ENCODE measurements at places on chromosomes 1 and 21.

- DNase-seq = no peak
These were observed 20.5 kb downstream of the ALDH4A1 start for GRCh38 chr1:18881642-18882431.

- DNase-seq = no peak
These were observed 16.2 kb upstream of the C1orf115 start for GRCh38 chr1:220673921-220674320.

DNA sequence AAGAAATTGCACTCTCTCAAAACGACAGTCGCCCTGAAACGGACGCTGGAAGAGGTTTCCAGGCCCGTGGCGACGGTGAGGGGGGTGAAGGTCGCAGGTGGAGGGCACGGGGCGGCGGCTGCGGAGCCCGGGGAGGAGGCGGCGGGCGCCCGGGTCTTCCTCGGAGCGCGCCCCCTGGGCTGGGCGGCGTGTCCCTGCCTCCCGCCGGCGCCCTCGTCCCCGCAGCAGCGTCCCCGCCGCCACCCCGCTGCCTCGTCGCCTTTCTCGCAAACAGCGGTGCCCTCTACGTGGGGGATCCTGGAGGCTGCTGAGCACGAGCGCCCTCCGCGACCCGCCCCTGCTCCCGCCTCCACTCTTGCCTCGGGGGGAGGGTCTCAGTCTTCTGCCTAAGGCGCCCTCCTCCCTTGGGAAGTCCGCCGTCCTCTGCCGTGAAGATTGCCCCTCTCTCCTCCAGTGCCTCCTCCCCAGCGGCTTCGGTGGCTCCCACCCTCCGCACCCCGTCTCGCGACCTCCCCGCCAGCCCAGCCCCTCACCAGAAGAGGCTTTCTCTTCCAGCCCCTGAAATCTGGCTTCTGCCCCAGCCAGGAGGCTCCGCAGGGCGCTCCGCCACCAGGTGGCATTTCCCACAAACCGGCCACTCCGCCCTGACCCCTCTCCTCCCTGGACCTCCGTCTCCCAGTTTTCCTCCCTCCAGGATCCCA is 227.4 kb downstream of the SDCCAG8 start:
- no peak for DNase-seq

GRCh38 chr1:5508669-5509330 is 483.4 kb downstream of the NPHP4 start:
- DNase-seq = no peak

GRCh38 chr1:28936094-28936493 is 21.7 kb downstream of the EPB41 start:
- DNase-seq = no peak

- no peak for DNase-seq
These were observed 292.1 kb upstream of the FMN2 start for GRCh38 chr1:239799617-239800016.

DNA sequence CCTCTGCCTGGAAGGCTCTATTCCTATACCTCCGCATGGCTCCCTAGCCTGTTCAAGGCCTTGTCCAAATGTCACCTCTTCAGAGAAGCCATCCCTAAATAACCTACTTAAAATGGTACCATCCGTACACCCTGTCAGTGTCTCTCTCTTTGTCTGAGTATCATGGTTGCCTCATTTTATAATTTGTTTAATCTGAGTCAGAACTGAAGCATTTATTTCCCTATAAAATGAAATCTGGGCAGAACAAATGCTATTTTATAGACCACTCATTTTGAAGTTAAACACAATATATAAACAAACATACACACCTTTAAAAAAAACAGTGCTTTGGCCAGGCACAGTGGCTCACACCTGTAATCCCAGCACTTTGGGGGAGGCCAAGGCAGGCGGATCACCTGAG is 30.2 kb downstream of the RERE start:
- no peak for DNase-seq

DNA sequence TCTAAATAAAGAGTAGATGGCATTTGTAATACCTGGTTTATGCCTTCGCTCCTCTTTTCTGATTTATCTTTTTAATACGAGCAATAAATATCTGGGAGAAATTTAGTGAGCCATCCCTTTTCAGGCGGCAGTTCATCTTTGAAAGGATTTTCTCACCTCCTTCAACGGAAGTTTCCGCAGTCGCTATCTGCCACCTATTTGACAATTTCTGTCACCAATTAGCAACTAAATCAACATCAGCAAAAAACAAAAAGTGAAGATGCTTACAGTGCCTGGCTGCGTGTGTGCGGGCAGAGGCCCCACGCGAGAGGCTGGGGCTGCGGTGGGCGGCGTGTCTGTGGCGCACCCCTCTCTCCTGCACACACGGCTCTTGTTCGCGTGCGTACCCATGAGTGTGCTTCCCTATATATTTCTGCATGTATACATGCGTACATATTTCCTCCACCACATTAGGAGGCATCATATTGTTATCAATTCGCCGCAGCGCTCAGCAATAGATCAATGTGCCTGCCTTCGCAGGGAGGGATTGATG is 117.3 kb upstream of the BARHL2 start:
- DNase-seq = no peak

DNA sequence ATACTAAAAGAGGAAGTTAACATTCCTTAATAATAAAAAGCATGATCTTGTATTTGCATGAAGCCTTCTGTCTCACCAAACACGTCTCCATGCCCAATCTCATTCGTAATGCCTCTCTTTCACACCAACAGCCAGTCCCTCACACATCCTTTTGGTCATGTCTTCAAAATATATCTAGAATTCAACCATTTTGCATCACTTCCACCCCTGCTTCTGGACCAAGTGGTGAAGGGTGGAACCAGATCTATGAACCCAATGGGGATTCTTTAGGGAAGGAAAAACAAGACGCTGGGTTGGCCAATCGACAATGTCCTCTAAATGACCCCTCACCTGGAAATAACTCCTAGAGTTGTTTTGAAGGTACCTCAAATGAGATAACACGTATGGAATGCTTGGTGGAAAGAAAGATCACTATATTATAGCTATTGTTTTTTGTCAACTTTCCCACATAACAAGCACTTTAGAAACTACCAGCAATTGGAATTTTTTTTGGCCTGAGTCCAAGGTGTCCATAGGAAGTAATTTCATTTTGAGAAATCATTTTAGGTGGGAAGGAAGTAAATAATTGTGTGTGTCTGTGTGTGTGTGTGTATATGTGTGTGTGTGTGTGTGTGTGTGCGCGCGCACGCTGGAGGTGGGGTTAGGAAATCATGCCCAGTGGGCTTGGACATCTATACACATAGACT is at the start of gene KCNA10:
KCNA10 (minus strand) TSS at position 51 of the 686 bp plus-strand sequence. CDS start 388 bp downstream, outside the sequence.
- DNase-seq = no peak

DNA sequence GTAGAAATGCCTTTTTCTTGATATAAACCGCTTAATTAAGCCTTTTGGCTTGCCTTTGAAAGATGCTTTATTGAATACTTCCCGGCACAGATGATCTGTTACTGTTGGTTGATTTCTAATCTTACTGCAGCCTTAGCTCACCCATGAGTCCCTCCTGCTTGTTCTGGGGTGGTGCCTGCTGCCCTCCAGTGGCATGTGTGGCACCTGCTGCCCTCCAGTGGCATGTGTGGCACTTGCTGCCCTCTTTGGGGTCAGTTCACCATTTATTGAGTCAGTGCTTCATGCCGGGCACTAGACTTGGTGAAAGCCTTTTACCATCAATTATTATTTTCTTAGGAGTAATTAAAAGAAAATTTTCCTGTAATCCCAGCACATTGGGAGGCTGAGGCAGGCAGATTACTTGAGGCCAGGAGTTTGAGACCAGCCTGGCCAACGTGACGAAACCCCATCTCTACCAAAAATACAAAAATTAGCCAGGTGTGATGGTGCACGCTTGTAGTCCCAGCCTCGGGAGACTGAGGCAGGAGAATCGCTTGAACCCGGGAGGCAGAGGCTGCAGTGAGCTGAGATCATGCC is 54.3 kb downstream of the ADARB1 start:
- peak; percentile 21 for DNase-seq

DNA sequence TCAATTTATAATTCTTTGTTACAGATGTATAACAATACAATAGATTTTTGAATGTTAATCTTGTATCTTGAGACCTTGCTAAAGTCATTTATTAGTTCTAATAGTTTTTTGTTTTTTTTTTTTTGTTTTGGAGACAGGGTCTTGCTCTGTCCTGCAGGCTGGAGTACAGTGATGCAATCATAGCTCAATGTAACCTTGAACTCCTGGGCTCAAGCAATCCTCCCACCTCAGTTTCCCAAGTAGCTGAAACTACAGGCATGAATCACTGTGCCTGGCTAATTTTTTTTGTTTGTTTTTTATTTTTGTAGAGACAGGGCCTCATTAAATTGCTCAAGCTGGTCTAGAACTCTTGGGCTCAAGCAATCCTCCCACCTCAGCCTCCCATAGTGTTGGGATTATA is 26.2 kb upstream of the DIPK1A start:
- DNase-seq = no peak

- no peak for DNase-seq
These were observed 63.6 kb downstream of the EPHB2 start for GRCh38 chr1:22773981-22774832.

DNA sequence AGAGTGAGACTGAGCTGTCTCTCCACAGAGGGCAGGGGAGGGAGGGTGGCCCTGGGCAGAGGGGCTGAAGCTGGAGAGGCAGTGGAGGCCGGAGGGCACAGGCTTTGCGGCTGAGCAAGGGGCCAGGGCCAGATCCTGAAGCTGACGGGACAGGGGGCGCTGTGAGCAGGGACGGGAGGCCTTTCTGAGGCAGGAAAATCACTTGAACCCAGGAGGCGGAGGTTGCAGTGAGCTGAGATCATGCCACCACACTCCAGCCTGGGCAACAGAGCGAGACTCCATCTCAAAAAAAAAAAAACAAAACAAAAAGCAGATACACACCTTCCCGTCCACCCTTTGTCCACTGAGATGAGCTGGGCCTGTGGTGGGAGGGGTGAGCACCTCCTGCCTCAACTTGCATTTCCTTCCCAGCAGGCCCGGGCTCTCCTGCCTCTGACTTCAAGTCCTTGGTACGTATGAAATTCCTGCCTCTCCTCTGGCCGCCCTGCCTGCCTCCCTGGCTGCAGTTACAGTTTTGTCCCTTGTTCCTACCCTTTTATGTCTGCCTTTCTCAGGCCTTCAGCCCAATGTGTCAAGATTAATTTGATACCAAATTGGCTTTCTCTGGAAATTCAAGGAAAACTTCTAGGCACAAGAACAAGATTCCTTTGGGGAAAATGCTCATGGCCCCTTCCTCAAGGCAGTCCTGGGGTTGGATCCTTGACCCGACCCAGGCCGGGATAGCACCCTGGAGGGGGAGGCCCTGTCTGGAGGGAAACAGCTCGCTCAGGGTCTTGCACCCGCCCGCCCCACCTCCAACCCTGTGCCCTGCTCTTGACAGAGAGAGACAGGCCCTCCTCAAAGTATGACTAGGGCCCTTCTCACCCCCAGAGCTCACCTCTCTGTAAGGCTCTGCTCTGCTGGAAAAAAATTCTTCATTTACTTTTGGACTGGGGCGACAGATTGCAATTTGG is 11.2 kb upstream of the ADAMTSL4 start:
- no peak for DNase-seq

- no peak for DNase-seq
These were observed 78.6 kb downstream of the DUSP10 start for GRCh38 chr1:221663321-221663720.

DNA sequence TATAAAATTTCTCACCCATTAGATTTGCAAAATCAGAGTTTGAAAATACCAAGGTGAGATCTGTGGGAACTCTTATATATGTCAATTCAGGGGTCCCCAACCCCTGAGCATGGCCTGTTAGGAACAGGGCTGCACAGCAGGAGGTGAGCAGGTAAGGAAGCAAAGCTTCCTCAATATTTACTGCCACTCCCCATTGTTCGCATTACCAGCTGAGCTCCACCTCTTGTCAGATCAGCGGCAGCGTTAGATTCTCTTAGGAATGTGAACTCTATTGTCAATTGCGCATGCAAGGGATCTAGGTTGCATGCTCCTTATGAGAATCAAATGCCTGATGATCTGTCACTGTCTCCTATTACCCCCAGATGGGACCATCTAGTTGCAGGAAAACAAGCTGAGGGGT is 376.6 kb downstream of the LMO4 start:
- no peak for DNase-seq

DNA sequence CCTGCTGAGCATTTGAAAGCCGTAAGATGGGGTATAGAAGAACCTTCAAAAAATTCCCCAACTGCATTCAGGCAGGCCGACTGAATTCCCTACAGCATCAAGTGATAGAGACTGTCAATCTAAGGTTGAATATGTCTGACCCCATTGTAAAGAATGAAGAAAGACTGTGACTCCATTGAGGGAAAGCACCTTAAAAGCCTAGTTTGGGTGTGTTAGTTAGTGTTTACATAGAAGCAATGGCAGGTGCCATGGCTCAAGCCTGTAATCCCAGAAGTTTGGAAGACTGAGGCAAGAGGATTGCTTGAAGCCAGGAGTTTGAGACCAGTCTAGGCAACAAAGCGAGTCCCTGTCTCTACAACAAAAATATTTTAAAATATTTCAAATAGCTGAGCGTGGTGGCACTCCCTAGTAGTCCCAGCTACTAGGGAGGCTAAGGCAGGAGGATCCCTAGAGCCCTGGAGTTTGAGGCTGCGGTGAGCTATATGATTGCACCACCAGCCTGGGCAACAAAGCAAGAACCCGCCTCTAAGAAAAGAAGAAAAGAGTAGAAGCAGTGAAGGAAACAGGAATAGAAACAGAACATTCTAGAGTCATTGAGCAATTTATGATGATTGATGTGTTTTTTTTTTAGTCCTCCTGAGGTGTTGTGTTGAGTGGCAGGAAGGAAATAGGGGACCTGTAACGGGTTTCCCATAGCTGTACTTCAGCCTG is 15.4 kb downstream of the POLR3GL start:
- no peak for DNase-seq
